ENCODE measurements at places on chromosomes 4 and X.

GRCh38 chr4:74675673-74676279 is 118.5 kb downstream of the BTC start:
- peak; percentile 25 for DNase-seq

- no peak for DNase-seq
Observed at GRCh38 chrX:9062641-9063040, 28.7 kb upstream of the FAM9B start.

GRCh38 chr4:102449751-102450352 is 51.3 kb upstream of the NFKB1 start:
- DNase-seq, result peak; percentile 76

DNA sequence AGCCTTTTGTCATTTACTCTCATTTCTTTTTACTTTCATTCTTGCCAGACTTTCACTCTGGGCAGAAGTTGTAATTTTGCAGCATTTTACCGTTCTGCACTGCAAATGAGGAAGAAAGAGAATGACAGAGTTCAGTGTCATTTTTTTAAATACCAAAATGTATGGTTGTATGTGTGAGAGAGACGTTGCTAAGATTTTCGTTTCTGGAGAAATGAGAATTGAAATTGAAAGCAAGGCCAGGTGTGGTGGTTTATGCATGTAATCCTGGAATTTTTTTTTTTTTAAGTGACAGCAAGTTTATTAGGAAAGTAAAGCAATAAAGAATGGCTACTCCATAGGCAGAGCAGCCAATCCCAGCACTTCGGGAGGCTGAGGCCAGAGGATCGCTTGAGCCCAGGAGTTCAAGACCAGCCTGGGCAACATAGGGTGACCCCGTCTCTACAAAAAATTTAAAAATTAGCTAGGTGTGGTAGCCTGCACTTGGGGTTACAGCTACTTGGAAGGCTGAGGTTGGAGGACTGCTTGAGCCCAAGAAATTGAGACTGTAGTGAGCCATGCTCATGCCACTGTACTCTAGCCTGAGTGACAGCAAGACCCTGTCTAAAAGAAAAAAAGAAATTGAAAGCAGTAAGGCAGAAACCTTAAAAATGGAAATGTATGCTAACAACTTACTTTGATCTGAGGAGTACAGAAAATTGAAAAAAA is 12.9 kb downstream of the DCK start:
- no peak for DNase-seq

DNA sequence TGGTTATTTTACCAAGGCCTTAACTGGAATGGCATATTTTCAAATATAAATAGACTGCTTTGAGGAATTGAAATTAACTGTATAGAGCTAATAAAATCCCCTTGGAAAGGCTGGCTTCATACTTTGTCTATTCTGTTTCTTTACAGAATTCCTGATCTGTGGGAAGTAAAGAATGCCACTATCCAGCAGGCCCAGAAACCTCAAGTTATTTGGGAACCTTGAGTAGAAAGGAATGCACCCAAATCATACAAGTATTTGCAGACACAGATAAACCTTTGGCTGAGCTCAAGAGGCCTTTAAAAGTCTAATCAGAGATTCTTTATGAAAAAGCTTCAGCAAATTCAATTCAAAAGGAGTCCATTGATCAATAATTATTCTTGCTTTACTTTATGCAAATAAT is 975.7 kb upstream of the PABPC4L start:
- DNase-seq, result no peak

GRCh38 chrX:153933748-153934147 is 1.1 kb downstream of the NAA10 start:
- DNase-seq, result no peak

- DNase-seq, result no peak
Observed at GRCh38 chr4:87122252-87122651, 98.2 kb downstream of the KLHL8 start.

DNA sequence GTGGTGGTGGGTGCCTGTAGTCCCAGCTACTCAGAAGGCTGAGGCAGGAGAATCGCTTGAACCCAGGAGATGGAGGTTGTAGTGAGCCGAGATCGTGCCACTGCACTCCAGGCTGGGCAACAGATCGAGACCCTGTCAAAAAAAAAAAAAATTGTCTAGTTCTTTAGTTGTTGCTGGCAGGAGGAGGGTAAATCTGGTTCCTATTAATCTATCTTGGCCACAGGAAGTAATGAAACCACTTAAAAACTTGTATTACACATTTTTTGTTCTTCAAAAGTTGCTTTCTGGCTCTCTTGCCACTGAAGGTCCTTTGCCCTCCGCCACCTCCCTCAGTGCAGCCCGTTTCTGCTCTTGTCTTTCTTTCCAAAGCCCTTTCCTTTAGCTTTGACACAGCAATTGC is 102.9 kb upstream of the ARSJ start:
- DNase-seq, result no peak

- DNase-seq, result no peak
Observed at GRCh38 chr4:123588631-123589241, 192.1 kb downstream of the SPRY1 start.

DNA sequence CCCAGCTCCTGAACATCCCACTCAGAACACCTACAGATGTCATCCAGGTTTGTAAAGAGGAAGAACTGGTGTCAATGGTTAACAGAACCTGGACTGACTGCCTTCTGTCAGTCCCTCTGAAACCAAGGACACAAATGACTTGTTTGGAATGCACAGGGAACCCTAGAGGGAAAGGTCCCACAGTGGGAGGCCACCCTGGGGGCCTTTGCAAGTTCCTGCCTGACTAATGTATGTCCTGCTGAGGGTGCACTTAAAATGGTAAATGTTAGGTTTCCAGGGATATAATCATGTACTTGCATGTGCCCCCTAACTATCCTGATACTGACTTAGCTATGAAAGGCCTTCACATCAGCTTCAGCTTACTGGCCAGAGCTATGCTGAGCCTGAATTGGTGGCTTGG is 15.0 kb upstream of the XAGE2 start:
- DNase-seq, result no peak

- no peak for DNase-seq
Observed at GRCh38 chr4:119209586-119209985, 2.9 kb upstream of the USP53 start.

- DNase-seq, result no peak
Observed at GRCh38 chrX:12866451-12867377, at the start of gene TLR7. Gene TLR7 (plus strand): TSS chrX:12867072. CDS start chrX:12867579, 507 bp downstream.

GRCh38 chr4:176191974-176192373 is 3.4 kb downstream of the SPATA4 start:
- no peak for DNase-seq

DNA sequence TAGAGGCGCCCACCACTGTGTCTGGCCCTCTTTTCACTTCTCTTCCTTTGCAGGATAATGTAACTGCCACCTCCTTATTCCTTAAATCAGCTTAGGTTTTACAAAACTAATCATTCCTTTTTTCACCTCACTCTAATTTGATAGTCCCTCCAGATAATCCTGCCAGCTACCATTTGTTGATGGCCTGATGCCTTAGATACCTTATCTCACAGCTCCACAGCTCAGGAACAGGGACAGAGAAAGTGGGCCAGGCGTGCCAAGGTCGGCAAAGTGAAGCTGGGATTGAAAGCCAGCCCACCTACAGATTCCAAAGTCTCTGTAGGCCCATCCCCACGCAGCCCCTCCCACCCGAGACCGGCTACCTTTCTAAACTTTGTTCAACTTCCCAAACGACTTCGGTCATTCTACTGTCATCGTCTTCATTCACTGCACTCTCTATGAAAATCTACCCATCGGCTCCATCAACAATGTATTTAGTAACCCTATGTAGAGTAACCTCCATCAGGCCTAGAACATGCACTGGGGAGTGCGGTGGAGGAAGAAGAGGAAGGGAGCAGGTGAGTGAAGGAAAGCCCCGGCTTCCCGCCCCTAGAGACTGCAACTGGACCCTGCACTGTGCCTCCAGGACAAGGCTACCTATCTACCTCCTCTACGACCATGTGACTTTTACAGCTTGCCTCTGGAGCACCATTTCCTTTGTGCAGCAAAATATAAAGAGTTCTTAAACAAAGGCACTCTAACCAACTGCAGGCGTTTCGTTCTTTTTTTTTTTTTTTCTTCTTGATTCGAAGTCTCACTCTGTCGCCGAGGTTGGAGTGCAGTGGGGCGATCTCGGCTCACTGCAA is 1.5 kb downstream of the CASP6 start:
- DNase-seq, result no peak

GRCh38 chr4:133152831-133153481 is 3.9 kb downstream of the PCDH10 start:
- DNase-seq, result no peak

DNA sequence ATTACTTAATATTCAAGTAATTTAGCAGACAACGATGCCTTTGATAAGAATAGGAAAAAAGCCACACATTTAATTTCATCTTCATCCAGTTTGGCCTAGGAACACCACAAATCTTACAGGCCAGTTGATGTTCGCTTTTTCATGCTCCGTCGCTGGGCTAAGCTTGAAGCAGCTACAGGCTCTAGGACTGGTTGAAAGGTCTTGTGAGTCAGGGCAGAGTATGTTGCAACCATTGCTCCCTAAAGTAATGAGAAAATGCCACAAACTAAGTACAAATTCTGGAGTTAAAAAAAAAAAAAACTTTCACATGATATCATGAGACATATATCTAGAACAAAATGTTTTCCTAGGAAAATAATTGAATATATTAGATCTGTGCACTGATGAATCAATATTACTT is 123.8 kb downstream of the RPS6KA6 start:
- DNase-seq, result no peak

GRCh38 chr4:147747787-147748454 is 16.0 kb downstream of the ARHGAP10 start:
- DNase-seq, result no peak

DNA sequence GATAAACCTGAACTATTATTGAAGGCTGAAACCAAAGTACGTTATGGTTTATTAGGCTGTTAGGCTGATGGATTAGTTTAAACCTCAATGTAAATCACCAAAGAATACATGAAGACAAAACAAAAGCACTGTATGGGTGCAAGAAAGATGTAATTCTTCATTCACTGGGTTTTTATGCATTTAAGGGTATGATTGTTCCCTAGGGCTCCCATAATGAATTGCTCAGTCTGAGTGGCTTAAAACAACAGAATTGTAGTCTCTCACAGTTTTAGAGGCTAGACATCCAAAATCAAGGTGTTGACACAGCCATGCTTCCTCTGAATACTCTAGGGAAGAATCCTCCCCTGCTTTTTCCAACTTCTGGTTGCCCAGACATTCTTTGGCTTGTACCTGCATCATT is 222.8 kb downstream of the TENM3 start:
- DNase-seq, result no peak

DNA sequence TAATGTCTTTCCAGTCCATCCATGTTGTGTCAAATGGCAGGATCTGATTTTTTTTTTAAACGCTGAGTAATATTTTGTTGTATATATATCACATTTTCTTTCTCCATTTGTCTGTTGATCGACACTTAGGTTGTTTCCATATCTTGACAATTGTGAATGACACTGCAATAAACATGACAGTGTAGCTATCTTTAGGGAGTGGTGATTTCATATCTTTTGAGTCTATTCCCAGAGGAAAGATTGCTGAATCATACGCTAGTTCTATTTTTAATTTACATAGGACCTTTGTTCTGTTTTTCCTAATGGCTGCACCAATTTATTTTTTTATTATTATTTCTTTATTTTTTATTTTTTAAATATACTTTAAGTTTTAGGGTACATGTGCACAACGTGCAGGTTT is 470.7 kb downstream of the CCSER1 start:
- DNase-seq, result no peak

- no peak for DNase-seq
Observed at GRCh38 chr4:152983774-152984411, 47.8 kb downstream of the FHDC1 start.

- no peak for DNase-seq
Observed at GRCh38 chr4:164501074-164501473, 252.9 kb upstream of the SMIM31 start.

DNA sequence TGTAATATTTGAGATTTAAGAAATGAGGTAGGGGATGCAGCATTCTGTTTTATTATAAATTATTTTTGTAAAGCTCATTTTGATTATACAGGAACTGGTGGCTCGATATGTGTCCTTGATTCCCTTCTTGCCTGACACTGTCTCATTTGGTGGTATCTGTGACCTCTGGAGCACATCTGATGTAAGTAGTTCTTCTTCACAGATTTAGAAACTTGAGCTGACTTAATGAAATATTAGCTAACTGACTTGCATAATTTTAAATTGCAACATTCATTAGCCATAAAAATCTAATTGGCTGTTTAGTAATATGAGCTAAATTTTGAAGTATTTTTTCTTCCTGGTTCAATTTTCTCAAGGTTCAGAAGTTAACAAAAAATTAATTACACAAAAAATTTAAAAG is 69.1 kb downstream of the FBXL5 start:
- no peak for DNase-seq

- peak; percentile 50 for DNase-seq
Observed at GRCh38 chrX:40651620-40652223, 4.4 kb upstream of the CXorf38 start.

GRCh38 chrX:5681159-5681558 is 547.5 kb downstream of the NLGN4X start:
- DNase-seq, result peak; percentile 5

DNA sequence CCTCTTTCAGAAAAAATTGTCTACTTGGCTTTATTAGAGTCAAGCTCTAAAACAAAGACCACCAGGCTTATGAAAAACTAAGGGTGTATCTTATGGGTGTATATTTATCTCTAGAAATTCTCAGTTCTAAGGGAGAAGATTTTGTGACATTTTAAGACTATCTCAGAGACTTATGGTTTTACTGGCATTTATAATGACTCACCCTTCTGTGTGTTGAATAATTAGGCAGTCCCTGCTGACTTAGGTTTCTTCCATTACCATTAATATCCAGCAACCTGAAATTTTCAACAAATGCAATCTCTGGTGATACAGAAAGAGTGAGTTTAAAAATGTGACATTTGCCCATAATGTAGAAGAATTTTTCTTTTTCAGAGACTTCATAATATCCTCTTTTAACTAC is 1015.0 kb upstream of the AGA start:
- no peak for DNase-seq

DNA sequence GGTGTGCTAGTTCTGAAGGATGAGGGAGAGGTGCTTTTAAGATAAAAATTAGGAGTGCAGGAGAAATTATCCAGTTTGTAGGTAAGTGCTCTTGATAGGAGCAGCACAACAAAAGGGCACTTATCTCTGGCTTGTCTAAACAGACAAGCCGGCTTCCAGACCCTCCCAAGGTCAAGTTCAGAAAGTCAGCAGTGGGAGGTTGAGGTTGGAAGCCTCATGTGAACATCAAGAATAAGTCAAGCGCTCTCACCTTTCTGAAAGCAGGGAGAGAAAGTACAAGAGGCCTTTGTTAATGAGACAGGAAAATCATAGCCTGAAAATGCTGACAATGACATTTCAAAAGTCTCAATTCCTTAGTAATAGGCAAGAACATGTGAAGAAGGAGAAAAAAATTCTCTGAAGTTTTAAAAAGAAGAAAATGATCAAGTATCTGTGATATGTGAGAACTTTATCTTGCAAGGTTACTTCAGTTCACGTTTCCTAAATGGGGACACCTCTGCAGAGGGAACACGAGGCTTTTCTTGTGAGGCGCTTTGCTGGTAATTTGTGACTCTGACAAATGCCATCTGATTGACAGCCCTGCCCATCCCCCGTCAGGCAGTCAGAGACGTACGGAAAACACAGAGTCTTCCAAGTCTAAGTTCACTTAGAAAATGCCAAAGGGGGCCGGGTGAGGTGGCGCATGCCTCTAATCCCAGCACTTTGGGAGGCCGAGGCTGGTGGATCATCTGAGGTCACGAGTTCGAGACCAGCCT is 62.2 kb downstream of the TIGD2 start:
- no peak for DNase-seq

GRCh38 chr4:146585761-146586333 is 52.8 kb upstream of the POU4F2 start:
- DNase-seq, result no peak
